Kidney tubule cell (primary cell): ENCODE measurements at places on chromosomes 2 and 18.

DNA sequence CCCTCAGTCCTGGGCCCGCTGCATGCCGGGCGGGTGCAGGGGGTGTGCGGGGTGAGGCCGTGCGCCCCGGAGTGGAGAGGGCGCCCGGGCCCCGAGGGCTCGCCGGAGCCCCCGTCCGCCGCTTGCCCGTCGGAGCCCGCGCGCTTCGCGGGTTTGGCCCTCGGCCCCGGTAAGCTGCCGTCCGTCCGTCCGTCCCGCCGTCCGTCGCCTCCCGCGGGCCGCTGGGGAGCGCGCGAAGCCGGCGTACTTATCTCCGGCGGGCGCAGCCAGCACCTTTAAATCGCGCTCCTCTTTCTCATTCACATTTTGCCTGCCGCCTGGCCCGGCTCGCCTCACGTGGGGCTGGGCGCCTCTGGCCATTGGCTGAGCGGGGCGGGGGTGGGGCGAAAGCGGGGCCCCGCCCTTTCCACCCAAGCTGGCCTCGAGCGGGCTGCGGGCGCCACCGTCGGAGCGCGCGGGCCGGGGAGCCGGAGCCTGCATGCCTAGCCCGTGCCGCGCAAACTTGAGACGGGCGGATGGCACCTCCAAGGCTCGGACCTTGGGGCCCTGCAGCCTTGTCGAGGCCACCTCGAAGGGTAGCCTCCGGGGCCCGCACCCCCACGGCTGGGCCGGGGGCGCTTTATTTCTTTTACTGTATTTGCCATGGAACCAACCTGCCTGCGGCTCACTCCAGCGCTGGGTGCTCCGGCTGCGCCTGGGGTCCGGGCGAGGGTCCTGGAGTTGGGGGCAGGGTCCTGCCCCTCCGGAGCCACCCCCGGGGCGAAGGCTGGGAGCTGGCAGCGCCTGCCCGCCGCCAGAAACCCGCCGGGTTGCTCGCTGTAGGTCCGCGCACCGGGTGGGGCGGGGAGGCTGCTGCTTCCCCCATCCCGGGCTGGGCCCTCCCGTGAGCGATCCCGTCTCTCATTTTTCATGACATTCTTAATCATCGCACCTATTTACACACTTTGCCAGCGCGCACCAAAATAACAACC is at the start of gene GBX2:
Gene GBX2, minus strand, starts transcription at position 277 of the 971 bp plus-strand sequence. CDS start 415 bp downstream, outside the sequence.
- DNase-seq, result peak; percentile 75

- no peak for DNase-seq
These were observed 93.3 kb downstream of the HS1BP3 start for GRCh38 chr2:20557635-20558034.

- no peak for DNase-seq
These were observed 271.8 kb downstream of the ZNF521 start for GRCh38 chr18:25080211-25080610.

- no peak for DNase-seq
These were observed 79.3 kb downstream of the CEP192 start for GRCh38 chr18:13070460-13070859.

GRCh38 chr18:35139517-35139916 is 98.3 kb downstream of the MAPRE2 start:
- DNase-seq, result no peak

DNA sequence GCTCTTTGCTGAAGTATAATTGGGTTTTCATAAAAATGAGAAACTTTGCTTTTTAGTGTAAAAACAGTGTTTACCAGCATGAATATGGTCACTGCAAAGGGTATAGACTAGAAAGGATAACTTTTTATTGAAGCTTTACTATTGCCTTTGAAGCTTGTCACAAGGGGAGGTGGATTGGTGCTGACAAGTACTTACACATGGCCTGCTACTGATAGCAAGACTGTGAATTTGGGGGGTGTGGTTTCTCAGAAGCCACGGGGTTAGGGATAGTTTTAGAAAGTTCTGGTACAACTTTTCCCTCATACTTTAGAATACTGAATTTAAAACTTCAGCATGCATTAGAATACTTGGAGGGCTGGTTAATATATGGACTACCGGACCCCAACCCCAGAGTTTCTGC is 294.1 kb downstream of the SOCS6 start:
- DNase-seq, result no peak

GRCh38 chr2:233820774-233821105 is 33.6 kb downstream of the HJURP start:
- DNase-seq, result no peak

- no peak for DNase-seq
These were observed 97.5 kb upstream of the CXCR4 start for GRCh38 chr2:136215449-136215848.

DNA sequence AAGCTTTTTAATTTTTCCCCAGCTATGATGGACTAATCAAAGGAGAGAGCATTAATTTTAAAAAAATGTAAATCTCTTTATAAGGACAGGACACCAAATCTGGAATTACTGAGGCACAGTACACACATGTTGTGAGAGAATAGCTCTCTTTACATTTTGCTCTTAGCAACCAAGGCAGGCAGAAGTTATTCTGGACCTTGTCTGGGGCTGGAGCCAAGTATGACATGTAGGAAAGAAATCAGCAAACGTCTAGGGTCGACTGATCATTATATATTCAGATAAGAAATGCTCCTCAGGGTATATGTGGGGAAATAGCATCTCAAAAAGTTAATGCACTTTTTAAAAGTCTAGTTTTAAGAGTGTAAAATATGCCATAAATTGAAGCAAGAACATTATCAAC is 1330.0 kb upstream of the CELF4 start:
- no peak for DNase-seq

DNA sequence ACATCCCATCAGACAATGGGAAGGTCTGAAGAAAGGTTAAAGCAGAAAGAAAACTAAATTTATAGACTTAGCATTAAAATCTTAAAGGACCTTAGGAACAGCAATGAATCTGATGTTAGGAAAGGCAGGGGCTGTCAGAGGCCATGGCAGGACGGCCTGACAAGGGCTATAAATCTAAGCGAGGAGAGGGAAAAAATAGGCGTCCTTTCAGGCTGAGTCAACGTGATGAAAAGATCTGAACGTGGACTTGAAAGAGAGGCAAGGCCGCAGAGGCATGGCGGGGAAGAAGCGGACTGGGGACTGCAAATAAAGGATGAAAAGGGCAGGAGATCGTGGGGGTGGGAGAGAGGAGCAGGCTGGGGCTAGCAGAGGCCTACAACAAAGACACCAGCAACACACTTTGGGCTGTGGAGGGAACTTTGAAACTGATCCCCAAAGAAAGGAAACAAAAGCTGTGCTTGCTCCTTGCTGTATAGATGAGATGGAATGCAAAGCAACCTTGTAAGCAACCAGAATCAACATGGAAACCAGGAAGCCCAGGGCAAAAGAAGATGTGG is 145.6 kb downstream of the NRP2 start:
- no peak for DNase-seq

DNA sequence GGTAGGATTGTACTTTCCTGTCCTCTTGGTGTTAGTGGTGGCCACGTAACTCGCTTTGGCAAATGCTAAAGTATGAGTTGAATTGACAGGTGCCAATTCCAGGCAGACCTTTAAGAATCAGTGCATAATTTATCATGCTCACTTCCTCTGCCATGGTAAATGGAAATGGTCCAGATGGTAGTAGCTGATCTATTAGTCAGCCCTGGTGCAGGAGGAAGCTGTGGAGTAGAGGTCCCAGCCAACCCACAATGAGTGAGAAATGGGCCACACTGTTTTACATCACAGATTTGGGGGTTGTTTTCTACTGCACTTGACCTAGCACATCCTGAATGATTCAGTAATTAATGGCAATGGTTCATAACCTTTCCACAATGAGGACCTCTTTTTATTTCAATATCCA is 104.4 kb downstream of the RGPD3 start:
- peak; percentile 56 for DNase-seq

GRCh38 chr2:96762529-96763311 is 2.0 kb downstream of the CNNM4 start:
- DNase-seq, result peak; percentile 64

- DNase-seq, result no peak
These were observed 104.4 kb downstream of the CTIF start for GRCh38 chr18:48643262-48643661.

DNA sequence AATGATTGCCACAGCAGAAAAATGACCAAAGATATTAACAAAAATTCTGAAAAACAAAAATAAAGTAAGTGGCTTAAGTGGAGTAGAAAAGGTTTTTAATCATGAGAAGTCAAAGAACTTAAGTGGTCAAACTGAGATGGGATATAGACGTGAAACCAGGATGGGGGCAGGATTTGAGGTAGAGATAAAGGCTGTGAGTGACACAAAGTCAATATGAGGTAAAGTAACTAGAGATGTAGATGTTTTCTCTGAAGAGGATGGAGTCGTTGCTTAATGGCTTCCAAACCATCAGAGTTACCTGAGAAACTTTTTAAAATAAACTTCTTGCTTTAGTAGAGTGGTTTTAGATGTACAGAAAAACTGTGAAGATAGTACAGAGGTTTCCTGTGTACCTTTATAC is 21.2 kb downstream of the ANKRD12 start:
- no peak for DNase-seq

DNA sequence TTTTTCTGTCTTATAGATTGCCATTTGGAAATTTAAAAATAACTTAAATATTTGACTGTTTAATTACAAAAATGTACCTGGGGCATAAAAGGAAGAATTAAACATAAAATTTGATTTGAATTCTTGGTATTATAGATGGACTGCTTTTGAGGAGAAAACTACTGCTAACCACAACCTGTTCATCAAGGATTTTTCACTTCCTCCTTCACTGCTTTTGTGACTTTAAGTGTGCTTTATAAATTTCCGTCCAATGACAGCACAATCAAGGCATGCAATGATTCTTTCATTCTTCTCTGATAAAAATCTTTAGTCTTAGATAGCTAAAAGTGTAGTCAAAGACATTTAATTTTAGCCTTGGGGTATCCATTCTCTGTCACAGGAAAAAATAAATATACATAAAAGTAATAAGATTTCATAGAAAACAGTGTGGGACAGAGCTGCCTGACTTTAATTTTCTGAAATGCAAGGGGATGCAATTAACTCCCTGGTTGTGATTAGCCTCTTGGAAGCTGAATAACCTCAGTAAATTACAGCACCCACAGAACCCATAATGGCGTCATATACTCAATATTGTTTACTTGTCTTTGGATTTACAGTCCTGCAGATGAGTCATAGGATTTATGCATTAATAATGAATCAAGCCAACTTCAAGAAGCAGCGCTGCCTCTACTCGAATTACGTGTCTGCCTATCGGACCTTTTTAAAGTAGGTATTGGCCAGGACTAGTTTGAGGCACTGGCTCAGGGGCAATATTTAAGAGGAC is 587.9 kb downstream of the NRXN1 start:
- DNase-seq, result peak; percentile 10

DNA sequence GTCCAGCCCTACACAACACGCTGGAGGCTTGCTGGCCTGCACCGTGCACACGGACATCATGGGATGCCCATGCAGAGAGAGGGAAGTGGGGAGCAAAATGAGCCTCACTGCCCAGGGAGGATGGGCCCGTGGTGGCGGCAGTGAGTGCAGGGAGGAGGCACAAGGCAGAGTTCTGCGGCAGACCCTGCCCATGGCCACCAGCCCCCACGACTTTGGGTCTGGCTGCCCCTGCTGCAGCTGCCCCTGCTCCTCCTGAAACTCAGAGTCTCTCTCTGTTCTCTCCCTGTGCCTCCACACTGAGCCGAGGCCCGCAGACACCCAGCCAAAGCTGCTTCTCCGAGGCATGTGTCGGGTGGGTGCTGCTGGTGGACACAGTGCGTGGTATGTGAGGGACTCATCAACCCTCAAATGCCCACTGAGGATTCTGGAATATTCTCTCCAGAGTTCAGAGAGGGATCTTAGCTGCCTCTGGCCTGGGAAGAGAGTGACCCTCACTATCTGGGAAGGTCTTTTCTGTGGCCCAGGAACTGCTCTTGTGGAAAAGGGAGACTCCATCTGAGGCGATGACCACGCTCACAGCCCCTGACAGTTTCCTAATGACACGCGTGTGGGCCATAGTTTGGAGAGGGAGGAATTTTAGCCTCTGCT is 45.1 kb upstream of the HPCAL1 start:
- DNase-seq, result no peak

DNA sequence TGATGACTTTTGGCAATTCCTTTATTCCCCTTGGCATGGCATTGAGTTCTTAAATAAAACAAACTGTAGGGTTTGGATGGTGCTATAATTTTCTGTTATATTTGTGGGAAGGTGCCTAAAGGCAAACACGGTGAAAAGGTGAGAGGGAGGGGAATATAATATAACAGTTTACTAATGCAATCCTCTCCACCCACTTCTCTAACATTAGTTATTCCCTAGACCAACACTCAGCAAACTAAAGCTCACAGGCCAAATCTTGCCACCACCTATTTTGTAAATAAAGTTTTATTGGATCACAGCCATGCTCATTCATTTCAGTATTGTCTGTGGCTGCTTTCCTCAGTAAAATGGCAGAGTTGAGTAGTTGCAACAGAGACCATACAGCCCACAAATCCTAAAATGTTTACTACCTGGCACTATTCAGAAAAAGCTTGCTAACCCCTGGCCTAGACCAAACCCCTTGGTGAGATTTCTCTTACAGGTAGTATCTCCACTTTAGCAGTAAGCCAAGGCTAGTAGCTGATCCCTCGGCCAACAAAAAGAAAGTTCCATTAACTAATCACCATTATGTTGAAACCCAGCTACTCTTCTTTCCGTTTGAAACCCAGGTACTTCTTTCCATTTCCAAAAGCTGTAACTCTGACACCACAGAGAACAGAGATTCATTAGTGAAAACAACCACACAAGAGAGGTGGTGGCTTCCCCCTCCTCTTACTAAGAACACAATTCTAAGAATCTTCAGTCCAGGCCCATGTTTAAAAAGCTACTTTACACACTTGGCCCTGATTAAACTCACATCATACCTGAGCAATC is 136.1 kb upstream of the CHAC2 start:
- DNase-seq, result no peak

GRCh38 chr2:133937669-133938068 is 316.2 kb upstream of the MGAT5 start:
- no peak for DNase-seq

DNA sequence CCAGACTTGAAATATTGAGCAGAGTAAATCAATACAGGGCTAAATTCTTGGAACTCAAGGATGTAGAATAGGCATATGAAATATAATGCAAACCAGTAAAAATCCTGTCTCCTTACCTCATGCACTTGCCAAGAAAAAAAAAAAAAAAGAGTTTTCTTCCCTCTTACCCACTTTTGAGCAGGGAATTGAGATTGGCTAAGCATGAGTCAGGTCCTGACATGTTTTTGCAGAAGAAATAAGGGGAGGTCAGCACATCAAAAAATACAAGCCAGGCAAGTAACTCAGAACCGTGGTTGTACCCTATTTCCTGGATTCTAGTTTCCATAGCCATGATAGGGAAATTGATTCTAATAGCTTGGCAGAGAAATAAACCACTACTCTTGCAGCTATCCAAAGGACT is 1526.7 kb downstream of the LRP1B start:
- DNase-seq, result no peak

GRCh38 chr2:102437122-102437521 is 14.2 kb downstream of the IL18RAP start:
- no peak for DNase-seq

- DNase-seq, result no peak
These were observed 653.5 kb upstream of the LRRTM4 start for GRCh38 chr2:78175645-78176044.

GRCh38 chr2:214607051-214607450 is 196.2 kb downstream of the VWC2L start:
- no peak for DNase-seq
